ENCODE measurements at places on chromosomes 1 and 21.

GRCh38 chr1:9128520-9129265 is at the start of gene GPR157:
TSS of gene GPR157 (minus strand) at chr1:9129102. CDS start at chr1:9129027, 75 bp downstream.
- DNase-seq: peak; percentile 40

DNA sequence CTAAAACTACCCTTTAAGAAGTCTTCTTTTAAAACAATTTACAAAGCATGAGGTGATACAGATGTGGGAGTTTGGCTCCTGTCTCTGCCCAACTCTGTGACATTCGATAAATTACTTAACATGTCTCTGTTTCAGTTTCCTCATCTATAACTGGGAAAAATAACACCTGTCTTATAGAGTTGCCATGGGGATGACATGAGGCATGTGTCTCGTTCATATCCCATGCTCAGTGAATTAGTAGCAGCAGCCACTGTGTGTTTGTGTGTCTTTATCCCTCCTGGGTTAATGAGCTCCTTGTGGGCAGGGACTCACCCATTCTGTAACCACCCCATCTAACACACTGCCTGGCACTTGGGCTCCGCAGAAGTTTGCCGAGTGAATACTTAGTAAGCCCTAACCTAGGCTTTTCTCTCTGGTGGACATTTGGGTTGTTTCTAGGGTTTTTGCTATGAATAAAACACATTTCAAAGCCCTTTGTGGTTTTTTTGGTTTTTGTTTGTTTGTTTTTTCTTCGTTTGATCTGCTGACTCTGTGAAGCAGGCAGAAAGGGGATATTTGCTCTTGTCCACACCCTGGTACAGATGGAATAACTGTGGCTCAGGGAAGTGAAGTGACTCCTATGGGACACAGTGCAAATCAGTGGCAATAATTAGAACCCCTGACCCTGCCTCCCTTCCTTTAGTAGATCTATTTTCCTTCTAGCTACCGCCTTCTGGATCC is 797 bp upstream of the KCNJ9 start:
- no peak for DNase-seq

- DNase-seq: peak; percentile 86
Observed at GRCh38 chr1:7290971-7291970, 479.8 kb upstream of the VAMP3 start.

DNA sequence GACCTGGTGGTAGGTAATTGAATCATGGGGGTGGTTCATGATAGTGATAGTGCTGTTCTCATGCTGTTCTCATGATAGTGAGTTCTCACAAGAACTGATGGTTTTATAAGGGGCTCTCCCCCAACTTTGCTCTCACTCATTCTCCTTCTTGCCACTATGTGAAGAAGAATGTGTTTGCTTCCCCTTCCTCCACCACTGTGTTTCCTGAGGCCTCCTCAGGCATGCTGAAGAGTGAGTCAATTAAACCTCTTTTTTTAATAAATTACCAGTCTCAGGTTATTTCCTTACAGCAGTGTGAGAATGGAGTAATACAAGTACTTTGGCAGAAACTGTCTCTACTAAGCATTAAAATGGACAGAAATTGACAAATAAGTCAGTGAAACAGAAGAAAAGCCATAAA is 21.6 kb downstream of the RAB3GAP2 start:
- no peak for DNase-seq

- no peak for DNase-seq
Observed at GRCh38 chr1:3770047-3770765, 2.3 kb upstream of the SMIM1 start.

DNA sequence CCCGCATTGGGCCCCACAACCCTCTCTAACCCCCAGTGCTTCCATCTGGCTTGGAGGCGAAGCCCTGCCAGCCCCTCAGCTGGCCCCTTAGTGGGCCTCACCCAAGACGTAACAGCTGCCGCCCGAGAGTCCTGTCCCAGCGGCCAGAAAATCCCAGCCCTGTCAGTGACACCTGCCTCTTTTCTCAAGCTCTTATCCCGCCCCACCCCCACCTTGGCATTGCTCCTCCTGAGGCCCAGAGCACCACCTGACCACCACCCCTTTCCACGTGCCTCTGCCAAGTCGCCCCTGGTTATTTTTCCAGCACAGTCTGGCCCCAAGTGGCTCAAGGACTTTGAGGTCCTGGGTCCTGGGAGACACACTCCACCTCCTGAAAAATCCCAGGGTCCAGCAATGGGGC is 5.9 kb upstream of the CTRC start:
- DNase-seq: no peak

GRCh38 chr1:232018231-232019025 is 391.8 kb downstream of the DISC1 start:
- no peak for DNase-seq

All from A673 (cell line).